AG20443 (cell line): ENCODE measurements at places on chromosomes 1 and 21.

DNA sequence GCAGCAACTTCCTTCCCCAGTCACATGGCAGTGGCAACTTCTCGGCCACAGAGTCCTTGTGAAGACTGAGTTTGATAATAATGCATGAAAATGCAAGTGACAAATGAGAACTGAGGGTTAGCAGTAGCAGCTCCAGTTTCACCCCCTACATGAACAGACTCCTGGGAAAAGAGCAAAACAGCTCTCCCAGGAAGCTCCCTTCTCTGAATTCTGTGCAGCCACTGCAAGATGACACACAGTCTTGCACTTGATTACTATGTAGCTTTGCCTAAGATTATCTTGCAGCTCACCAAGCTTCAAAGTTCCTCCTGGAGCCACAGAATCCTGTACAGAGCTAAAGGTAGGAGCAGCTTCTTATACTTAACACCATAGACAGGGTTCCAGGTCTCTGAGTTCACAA is 4.7 kb downstream of the PGBD5 start:
- DNase-seq: no peak

- DNase-seq: no peak
Measured at GRCh38 chr1:11413986-11414391, 65.0 kb upstream of the DISP3 start.

- peak; percentile 39 for DNase-seq
Measured at GRCh38 chr1:176601348-176601747, 138.4 kb downstream of the PAPPA2 start.

GRCh38 chr1:5349526-5349925 is 642.7 kb downstream of the NPHP4 start:
- no peak for DNase-seq

DNA sequence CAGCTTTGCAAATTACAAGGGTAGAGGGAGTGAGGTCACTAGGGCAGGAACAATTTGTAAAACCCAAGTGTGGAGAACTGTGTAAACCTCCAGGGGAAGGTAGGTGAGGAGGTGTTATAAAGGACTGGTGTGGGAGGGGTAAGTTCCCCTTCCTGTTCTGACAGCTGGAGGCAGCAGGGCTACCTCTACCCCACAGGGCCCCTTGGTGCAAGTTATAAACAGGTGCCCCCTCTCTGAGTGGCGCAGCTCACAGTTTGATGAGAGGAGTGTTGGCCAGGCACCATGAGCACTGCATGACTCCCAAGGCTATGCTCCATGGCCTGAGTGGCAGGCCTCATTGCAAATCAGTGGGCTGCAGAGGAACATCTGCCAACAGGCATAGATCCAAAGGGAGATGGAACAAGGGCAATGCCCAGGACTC is 41.0 kb downstream of the MFSD2A start:
- DNase-seq: no peak
